ENCODE measurements at places on chromosomes 1 and 21.

- DNase-seq = no peak
Measured at GRCh38 chr1:203645996-203646395, 19.4 kb downstream of the ATP2B4 start.

DNA sequence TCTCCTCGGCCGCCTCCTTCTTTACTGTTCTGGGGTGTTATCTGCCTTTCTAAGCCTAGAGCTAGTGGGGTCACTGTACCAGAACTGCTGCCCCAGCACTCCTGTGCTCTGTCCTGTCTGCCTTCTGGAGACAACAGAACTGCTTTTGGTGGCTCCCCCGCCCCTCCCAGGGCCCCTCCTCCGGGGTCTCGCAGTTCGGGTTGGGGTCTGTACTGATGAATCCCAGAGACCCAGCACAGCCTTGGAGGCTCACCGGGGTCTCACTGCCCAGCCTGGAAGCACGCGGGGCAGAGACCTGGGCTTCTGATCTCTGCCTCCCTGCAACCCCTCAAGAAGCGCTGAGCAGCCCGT lies 3.2 kb upstream of the PLEKHA6 start:
- DNase-seq = no peak

- no peak for DNase-seq
Measured at GRCh38 chr1:186022184-186022583, 288.0 kb downstream of the HMCN1 start.

DNA sequence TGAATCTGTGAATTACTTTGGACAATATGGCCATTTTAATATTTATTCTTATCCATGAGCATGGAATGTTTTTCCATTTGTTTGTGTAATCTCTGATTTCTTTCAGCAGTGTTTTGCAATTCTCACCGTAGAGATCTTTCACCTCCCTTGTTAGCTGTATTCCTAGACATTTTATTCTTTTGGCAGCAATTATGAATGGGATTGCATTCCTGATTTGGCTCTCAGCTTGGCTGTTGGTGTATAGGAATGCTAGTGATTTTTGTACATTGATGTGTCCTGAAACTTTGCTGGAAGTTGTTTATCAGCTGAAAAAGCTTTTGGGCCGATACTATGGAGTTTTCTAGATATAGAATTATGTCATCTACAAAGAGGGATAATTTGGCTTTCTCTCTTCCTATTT lies 44.2 kb upstream of the NEGR1 start:
- DNase-seq = no peak

- no peak for DNase-seq
Measured at GRCh38 chr1:28582248-28582615, 9.8 kb upstream of the RAB42 start.

- DNase-seq = no peak
Measured at GRCh38 chr1:109914587-109915240, 4.1 kb downstream of the CSF1 start.

GRCh38 chr1:28819020-28819419 lies 7.0 kb downstream of the OPRD1 start:
- no peak for DNase-seq

GRCh38 chr1:3453891-3454810 lies at the start of gene ARHGEF16:
Gene ARHGEF16 (plus strand): TSS chr1:3454665. CDS start chr1:3463085, 8,420 bp downstream.
- no peak for DNase-seq

DNA sequence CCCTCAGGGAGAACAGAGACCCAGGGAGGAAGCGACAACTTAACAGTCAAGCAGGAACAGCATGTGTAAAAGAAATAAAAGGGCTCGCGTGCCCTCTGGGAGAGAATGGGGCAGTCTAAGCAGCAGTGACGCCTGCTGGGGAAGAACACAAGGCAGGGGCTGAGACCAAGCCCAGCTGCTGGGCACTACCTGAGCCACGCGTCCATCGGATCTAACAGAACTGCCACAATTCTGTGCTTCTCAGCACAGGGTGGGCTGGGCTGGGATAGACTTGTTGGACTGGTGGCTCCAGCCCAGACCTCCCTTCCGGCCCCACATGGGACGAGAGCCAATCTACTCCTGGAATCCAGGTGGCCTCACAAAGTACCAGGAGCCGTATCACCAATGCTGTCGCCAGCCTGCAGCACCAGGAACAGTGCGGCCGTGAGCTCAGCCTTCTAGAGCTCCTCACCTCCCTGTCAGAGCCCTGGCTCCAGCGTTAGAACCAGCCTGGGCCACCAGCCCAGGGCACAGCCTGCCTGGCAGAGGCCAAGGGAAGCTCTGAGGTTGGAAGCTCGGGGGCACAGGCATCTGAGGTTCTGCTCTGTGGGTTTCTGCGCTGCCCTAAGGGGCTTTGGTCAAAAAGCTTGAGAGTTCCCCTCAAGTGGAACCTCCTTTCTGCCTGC lies 7.4 kb downstream of the LRRC47 start:
- no peak for DNase-seq
